DMS 273 treated with DMSO at 0.1 percent for 48 hours (cell line): ENCODE measurements at places on chromosomes 13 and 19.

DNA sequence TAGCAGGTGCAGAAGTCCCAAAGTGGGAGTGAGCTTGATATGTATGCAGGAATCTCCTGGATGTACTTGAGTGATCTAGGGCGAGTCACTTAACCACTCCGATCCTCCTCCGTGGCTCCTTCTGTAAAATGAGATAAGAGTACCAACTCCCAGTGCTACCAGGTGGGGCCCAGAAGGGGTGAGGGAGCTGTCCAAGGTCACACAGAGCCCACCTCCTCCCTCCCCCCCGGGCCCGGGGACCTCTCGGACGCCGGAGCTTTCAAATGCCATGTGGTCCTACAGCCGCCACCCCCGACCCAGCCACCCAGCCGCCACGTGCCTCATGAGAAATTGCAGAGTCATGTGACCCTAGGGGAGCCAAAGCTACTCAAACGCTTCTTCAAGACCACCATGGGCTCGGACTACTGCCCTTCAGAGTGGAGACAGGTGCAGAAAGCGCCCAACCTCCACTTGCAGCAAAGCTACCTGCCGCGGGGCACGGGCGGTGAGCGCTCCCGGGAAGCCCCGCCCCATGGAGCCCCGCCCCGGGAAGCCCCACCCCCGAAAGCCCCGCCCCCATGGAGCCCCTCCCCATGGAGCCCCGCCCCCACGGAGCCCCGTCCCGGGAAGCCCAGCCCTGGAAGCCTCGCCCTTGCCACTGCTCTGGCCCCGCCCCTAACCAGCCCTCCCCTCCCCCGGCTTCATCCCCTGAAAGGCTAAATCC lies 10.1 kb upstream of the ZNF358 start:
- no peak for DNase-seq

- no peak for DNase-seq
Observed at GRCh38 chr13:46962281-46962941, 65.6 kb upstream of the HTR2A start.

DNA sequence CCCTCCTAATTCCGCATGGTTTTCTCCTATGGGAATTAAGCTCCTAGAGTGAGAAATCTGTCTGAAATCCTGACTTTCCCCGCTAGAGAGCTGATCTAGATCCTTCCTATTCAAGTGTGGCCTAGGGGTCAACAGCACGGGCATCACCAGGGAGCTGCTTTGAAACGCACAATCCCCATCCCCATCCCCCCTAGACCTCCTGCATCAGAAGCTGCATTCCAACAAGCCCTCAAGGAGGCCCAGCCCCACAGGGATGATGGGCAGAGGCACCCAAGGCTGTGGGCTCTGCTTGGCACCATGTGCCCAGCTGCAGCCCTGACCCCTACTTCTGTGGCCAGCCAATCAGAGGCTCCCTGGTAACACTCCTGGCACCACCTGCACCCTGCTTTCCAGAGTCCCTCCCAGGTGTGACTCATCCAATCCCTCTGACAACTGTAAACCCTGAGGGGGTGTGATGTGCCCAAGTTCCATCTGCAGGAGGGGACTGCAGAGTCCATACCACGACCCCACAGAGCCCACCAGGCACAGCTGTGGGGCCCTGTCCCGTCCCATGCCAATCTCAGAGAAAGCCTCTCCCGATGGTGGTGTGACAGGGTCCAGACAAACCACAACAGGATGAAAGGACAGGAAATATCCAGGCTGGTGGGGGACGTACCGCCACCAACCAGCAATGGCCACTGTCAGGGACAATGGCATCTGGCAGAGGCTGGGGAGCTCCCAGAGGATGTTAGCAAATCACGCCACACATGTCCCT lies 19.8 kb upstream of the SLC35E1 start:
- DNase-seq = no peak

DNA sequence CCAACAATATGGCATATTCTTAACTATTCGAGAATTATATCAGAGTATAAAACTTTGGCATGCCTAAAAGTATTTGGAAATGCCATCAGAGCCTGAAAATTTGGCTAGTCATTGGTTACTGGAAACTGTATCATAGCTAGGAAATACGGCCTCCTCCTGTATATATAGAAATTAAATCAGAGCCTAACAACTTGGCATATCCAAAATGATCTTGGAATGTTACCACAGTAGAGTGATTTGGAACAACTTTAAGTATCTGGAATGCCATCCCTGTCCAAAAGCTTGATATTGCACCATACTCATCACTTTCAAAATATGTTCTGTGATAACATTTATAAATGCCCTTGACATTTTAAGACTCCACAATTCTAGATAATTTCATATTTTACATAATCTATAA lies 335.8 kb downstream of the SLITRK1 start:
- DNase-seq = no peak

DNA sequence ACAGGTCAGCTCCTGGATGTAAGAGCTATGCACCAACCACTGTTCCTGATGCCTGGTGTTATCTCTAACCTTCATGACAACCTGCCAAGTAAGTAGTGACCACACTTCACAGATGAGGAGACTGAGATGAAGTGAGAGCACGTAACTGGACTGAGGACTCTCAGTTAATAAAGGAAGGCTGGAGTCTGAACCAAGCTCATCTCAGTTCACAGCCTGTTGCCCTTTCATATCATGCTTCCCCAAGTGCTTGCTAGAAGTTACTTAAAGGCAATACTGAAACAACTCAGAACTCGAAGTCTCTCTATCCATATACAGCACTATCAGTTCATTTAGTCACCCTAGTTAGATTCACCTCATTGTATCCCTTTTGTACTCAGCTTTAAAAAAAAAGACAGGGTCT lies 119.7 kb downstream of the ABCC4 start:
- DNase-seq = no peak

- no peak for DNase-seq
Observed at GRCh38 chr13:79749984-79750551, 269.1 kb downstream of the NDFIP2 start.

GRCh38 chr13:28204043-28204442 lies 65.7 kb downstream of the PAN3 start:
- no peak for DNase-seq

GRCh38 chr13:79508224-79508961 lies 27.4 kb downstream of the NDFIP2 start:
- no peak for DNase-seq

DNA sequence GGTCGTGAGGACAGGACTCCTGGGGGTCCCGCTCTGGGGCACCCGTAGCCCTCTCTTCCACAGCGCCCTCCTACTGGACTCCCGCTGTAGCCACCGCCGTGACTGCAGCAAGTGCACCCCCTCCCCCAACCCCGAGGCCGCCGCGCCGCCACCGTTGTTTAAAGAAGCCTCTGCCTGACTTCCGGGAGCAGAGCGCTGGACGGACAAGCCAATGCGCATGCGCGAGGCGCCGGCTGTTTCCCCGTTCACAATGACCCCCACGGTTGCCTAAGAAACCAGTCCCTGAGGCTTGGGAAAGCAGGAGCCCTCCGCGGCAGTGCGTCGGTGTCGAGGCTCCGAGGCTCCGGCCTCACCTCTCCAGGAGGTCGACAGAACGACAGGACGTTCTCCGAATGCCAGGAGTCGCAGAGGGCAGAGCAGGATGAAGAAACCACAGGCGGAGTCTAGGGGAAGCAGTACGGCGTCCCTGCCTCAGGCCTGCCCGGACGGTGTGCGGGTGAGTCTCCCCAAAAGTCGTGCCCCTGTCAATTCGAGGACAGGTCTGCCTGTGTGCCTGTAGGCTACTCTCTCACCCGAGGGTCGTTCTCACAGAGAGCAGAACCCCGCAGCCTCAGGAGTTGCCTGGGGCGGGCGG lies 70.5 kb upstream of the ZNF420 start:
- no peak for DNase-seq

DNA sequence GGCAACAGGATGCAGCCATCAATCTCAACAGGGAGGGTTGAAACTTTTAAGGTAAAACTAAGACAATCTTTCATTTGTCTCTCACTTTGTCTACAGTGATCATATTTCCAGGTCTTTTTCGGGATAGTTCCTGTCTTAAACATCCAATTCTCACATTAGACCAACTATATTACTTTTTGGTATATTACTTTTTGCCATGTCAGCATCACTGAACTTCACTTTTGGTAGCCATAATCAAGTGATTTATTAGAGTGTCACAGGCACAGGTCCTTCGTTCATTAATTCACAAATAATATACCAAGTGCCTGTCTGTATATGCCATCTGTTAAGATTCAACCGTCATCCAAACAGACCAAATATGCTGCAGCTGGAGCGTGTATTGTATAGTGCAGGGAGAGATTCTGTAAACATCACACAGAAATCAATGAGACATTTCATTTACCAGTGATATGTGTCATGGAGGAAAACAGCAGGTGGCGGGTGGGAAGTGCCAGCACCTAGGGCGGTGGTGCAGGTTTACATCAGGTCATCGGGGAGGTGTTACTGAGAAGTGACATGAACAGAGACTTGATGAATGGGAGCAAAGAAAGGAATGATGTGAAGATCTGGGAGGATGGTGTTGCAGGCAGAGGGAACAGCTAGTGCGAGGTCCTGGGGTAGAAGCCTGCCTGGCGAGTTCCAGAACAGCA lies 24.9 kb downstream of the ARHGEF7 start:
- DNase-seq = no peak

DNA sequence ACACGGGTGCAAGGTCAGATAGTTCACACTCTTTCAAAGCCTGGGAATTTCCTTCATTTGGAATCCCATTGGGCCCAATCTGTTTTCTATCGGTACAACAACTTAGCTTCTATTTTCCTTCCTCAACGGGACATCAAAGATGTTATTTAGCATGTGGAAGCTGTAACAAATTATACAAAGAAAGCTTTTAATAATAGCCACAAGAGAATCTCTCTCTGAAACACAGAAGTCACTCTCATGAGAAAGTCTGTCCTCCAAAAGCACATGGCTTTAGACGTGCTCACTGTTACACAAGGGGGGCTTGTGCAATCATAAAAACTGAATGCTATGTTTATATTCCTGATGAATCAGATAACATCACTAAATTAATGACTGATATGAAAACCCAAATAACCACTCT lies 28.9 kb upstream of the CYSLTR2 start:
- no peak for DNase-seq

DNA sequence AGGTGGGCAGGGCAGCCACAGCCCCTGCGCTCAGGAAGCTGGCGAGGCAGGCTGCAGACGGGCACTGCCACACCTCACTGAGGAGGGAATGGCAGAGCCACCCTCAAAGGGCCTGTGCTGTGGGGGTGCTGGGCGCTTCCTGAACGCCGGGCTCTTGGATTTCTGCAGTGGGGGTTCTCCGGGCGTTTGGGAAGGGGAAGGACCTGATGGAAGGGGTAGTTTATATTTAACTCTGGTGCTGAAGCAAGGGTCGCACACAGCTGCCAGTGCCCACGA lies 10.5 kb downstream of the GNA11 start:
- DNase-seq = no peak

- DNase-seq = no peak
Observed at GRCh38 chr13:60647547-60647946, 250.5 kb downstream of the TDRD3 start.

DNA sequence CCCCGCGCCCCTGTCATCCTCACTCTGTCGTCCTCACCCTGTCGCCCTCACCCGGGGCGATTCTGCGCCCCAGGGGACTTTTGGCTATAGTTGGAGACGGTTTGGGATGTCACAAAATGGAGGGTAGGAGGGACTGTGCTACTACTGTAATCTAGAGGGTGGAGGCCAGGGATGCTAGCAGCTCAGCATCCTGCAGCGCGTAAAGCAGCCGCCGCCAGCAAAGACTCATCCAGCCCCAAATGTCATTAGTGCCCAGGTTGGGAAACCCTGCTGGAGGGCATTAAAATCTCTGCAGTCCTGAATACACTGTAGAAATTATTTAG lies 362 bp downstream of the ZNF557 start:
- no peak for DNase-seq

DNA sequence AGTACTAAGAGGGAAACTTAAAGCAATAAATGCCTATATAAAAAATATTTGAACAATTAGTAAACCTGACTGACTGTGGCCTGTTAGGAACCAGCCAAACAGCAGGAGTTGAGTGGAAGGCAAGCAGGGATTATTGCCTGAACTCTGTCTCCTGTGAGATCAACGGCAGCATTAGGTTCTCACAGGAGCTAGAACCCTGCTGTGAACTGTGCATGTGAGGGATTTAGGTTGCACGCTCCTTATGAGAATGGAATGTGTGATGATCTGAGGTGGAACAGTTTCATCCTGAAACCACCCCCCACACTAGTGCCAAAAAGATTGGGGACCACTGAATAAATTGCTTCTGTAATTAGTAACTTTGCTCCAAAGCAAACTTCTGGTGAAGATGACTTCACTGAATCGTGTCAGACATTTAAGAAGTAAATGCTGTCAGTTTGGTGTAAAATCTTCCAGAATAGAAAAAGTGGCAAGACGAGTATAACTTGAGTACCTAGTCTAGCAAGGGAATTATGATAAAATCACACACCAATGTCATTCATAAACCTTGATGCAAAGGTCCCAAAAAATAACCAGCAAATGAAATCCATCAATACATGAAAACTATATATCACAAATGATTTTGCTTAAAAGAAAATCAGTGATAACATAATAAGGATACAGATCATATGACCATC lies 53.8 kb downstream of the SLC6A16 start:
- DNase-seq = no peak

DNA sequence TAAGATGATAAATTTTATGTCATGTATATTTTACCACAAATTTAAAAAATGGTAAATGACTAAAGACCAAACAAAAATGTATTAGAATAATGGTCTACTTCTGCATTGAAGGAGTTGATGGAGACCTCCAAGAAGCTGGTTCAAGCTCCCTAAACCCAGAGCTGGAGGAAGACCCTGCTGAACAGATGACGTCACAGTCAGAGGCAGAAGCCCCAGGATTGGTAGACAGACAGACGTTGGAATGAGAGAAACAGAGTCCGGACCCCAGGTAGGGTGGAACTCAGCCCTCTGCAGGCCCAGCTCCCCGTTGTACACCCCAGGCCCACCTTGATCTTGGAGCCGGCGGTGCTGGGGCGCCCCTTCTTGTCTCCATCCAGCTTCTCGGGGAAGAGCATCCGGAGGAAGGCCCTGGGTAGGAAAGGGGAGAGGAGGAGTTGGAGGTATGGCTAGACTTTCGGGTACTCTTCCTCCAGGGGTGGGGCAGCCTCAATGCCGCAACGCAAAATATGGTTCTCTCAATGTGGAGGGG lies 25.7 kb upstream of the ZNF414 start:
- no peak for DNase-seq

DNA sequence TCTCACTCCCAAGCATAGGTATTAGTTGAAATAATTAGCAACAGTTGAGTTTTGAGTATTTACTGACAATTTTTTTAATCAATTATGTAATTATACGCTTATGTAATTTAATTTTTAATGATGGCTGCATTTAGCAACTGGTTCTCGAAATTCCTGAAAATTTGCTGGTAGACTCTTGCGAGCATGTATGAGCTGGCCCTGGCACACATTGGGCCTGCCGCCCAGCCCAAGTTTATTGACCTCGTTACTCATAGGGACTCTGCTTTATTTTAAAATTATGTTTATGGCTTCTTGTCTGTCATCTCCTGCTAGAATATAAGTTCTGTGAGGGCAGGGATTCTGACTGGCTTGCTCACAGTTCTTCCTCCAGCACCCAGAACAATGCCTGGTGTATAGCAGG lies 6.7 kb downstream of the KLK14 start:
- no peak for DNase-seq

- peak; percentile 10 for DNase-seq
Observed at GRCh38 chr13:39777527-39778061, 122.1 kb downstream of the COG6 start.
